ENCODE measurements at places on chromosomes 12 and 14.

- no peak for DNase-seq
Observed at GRCh38 chr14:99136401-99136800, 135.6 kb downstream of the BCL11B start.

DNA sequence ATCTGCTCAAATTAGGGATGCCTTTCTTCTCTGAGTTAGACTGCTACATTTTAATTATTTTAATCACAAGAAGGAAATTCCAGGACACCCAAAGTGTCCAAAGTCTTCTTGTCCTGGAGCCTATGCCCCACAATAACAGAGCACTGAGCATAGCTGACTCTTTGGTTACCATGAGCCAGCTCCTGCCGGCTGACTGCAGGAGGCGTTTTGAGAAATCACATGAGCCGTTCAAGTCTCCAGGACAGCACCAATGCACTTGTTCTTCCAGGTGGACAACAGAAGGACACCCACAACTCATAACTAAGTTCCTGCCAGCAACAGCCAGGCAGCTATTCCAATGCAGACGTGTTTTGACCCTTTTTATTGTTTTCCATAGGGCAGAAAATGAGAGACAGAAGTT, 46.0 kb upstream of the SRSF5 start:
- no peak for DNase-seq

- DNase-seq = no peak
Observed at GRCh38 chr12:121930862-121931261, 12.5 kb downstream of the CFAP251 start.

- no peak for DNase-seq
Observed at GRCh38 chr12:62915204-62915529, 19.8 kb downstream of the PPM1H start.

- peak; percentile 35 for DNase-seq
Observed at GRCh38 chr12:47741340-47741703, 16.0 kb upstream of the ENDOU start.

GRCh38 chr14:99672506-99673304, 11.4 kb upstream of the CYP46A1 start:
- DNase-seq = no peak

DNA sequence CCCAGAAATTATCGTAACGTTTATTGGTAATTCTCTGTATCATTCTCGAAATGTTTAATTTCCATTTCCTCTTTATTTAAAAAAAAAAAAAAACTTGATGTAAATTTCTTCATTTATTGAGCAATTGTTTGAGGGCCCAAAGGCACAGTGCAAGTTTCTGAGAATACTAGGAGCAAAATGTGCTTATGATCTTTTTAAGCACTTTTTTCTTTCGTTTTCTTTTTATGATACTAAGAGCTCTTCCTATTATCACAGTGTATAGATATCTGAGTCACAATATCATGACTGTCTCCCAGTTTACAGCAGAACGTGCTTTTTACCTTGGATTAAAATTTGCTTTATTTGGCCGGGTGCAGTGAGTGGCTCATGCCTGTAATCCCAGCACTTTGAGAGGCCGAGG, 5.6 kb downstream of the ATP2A2 start:
- no peak for DNase-seq

DNA sequence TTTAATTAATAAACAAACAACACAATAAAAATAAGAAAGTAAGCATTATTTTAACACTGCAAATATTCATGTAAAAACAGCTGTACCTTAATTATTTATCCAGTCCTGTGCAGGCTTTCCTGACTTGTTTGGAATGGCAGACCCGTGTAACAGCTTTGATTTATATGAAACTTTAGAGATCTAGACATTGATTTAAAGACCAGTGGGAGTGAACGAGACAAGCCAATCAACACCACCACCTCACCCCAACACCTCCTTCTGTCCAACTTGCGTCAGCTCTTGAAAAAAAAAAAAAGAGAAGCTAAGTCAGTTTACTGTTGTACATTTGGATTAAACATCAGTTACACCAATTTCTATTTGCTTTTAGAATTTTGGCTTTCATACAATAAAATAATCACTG, 22.3 kb downstream of the SLC38A4 start:
- no peak for DNase-seq

Data from activated CD4-positive, CD25-positive, alpha-beta regulatory T cell (primary cell).